NCI-H1105 (cell line): ENCODE measurements at places on chromosomes 4 and X.

- DNase-seq, result no peak
Measured at GRCh38 chr4:121248747-121249146, 84.6 kb upstream of the TNIP3 start.

DNA sequence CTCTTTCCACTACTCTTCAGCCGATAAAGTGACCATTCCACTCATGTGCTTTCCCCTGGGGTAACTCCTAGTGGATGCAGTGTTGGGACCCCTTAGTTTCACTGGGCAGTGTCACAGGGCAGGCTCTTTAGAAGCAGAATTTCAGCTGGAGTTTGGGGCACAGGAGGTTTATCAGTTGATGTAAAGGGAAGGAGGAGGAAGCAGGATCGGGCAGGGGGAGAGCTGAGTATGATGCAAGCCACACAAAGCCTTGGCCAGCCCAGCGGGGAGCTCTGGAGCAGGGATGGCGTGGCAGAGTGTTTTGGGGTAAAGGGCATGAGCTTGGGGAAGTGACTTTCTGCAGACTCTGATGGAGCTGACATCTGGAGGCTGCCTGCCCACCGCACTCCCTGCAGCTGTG, 19.3 kb downstream of the WDR13 start:
- DNase-seq, result no peak

DNA sequence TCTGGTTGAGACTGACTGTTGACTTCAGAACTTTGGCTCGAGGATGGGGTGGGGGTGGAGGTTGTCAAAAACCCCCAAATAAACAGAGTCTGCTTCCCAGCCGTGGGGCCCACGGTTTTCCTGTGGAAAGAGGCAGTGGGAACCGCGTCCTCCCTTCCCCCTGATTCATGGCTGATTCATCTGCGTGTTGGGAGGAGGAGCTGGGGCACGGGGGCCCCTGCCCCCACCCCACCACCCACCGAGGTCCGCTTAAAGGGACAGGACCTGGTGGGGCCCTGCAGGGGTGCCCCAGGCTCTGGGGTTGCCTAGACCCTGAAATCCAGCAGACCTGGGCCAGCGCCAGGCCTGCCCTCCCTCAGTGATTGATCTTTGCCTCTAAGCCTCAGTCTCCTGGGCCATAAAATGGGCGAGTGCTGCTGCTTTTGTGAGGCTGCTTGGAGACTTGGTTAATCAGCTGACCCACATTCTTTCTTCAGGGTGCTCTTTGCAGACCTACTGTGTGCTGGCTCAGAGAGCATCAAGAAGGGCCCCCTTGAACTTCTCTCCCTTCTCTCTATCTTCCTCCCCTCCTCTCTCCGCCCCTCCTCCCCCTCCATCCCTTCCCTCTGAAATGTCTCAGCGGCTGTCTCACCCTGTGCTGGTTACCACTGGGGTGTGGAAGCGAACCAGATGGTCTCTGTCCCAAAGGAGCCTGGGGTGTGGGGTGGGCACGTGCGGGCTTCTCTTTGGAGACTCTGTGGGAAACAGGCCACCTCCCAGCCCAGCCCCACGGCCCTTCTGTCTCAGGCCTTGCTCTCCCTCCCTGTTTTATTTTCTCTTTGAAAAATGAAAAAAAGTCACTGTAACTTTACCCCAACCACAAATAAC, 9.1 kb downstream of the HTRA3 start:
- no peak for DNase-seq

DNA sequence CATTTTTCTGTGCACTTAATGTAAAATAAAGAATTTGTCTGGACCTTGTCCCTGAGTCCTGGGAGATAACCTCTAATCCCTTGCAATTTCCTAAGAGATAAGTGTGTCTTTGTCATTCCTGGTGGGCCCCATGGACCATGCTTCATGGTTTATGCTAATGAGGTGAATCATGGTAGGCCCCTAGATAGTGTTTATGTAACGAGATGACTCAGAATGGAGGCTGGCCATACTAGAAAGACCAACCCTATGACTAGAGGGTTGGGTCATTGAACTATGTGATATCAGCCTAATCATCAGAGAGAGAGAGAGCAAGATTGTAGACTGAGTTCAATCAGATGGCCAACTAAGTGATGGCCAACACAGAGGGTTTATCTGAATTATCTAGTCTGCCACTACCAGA, 64.2 kb upstream of the NHSL2 start:
- no peak for DNase-seq

DNA sequence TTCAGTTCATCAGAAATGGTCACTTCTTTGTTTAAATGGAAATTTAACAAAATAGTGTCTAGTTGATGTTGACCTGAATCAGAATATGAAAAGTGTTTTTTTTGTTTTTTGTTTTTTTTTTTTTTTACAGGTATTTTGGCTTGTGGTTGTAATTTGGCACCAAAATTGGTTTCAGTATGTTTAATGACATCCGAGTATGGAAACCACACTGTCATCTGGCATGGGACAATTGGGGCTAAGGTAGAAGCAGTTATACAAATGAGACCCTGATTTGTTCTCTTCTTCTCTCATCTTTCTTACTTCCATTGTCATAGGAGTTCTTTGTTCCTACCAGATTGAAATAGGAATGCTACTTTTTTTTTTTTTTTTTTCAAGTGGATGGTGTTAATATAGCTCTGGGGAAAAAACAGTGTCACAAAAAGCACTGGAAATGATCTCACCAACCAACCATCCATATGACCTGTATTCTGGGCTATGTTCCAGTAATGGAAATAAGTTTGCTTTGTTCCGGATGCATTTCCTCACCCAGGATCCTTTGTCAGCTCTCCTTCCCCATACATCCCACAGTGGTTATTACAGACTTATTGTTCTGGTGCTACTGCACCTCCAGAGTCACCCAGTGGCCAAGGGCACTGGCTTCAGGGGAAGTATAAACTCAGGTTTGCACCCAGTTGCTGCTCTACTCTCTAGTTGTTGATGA, 95.8 kb downstream of the ATXN3L start:
- DNase-seq, result peak; percentile 52

GRCh38 chrX:48533165-48533564, 6.3 kb upstream of the TBC1D25 start:
- DNase-seq, result no peak

GRCh38 chr4:162104459-162105124, 59.2 kb downstream of the FSTL5 start:
- DNase-seq, result no peak

GRCh38 chr4:140609548-140610425, 41.0 kb upstream of the UCP1 start:
- DNase-seq, result peak; percentile 31

GRCh38 chrX:1883772-1884171, 268.9 kb downstream of the ASMT start:
- DNase-seq, result no peak

DNA sequence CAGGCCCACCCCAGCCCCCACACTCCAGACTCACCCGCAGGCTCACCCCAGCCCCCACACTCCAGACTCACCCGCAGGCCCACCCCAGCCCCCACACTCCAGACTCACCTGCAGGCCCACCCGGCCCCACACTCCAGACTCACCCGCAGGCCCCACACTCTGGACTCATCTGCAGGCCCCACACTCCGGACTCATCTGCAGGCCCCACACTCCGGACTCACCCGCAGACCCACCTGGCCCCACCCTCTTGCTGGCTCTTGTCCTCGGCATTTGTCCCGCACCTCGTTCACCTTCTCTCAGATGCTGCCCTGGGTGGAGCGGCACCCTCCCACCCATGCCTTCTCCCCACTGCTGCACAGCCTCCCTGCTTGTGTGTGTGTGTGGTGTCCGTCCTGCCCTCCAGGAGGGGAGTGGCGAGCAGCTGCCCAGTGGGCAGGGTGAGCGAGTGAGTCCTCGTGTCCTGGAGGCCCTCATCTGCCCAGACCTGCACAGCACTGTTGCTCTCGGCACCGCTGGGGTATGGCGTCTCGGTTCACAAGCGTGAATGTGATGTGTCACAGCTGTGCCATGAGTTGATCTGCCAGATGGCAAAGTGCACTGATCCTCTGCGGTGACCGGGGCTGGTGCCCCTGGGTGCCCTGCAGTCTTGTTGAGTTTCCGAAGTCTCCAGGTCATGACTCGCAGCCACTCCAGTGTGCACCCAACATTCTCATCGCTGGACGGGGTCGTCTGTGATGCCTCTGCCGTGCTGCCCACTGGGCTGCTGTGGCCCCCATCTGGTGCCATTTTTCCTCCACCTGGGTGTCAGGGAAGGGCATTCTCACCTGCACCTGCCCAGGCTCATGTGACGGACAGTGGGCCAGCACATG, 27.7 kb downstream of the MAEA start:
- no peak for DNase-seq

- no peak for DNase-seq
Measured at GRCh38 chr4:13007802-13008470, 476.2 kb downstream of the RAB28 start.

DNA sequence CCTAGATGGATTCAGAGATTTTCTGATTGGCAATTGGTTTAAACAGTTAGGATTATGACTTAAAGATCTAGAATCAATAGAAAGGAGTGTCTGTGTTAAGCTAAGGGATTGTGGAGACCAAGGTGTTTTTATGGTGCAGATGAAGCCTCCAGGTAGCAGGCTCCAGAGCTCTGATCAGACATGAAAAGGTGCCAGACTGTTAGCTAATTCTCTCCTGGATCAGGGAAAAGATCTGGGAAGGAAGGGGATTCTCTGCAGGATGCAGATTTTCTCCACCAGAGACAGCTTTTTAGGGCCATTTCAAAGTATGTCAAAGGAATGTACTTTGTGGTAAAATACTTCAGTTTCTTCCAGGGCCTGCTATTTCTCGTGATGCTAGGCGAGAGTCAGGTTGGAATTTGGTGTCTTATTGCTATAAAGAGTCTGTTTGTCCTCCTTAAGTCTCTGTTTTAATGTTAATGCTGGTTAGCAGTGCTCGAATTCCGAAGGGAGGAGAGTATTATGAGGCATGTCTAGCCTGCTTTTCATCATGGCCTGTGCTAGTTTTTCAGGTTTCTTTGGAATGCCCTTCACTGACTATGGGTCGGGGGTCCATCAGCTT, 12.0 kb upstream of the GPR78 start:
- no peak for DNase-seq
